GM03348 (cell line): ENCODE measurements at places on chromosomes 5 and 9.

DNA sequence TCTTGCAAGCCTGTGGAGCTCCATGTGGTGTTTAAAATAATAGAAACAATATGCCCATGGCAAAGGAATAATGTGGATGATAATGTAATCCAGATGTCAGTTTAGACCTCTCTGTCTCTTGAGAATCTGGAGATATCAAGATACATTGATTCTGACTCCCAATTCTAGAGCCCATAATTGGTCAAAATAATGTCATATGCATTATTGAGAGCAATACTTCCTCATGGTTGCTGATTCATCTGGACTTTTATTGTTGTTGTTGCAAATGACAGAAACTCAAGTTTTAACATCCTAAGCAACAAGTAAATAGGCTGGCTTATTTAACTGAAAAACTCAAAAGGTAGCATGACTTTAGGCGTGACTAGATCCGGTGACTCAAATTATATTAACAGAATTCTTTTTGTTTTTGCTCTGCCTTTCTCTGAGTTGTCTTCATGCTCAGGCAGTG is 152.1 kb downstream of the PCSK1 start:
- peak; percentile 25 for DNase-seq

DNA sequence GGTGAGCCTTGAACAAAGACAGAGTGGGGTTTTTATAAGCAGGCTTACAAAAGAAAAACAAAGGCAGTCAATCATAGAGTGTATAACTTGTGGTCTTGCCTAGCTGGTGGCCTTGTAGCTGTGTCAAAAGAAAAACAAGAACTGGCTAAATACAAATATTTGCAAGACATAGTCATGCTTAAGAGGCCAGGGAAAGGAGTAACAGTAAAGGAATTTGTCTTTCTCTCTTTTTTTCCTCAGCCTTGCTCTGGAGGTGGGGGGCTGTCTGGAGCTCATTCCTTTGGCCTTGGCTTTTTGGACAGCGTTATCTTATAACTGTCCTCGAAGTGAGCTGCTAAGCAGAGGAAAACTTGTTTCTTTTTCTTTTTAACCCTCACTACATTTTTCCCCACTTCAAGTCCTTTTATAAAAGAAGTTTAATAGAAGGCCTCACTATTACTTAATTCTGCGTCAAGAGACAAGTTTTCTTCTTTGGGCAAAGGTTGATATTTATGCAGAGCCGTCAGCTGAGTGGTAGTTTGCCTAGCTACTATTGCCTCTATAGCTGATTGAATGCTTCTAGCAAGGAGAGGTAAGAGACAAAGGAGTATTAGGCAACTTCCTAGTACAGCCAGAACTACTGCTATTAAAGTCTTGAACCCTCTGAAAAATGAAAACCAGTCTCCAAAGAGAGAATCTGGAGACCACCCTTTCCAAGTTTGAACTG is 14.3 kb downstream of the CEL start:
- DNase-seq, result peak; percentile 83

DNA sequence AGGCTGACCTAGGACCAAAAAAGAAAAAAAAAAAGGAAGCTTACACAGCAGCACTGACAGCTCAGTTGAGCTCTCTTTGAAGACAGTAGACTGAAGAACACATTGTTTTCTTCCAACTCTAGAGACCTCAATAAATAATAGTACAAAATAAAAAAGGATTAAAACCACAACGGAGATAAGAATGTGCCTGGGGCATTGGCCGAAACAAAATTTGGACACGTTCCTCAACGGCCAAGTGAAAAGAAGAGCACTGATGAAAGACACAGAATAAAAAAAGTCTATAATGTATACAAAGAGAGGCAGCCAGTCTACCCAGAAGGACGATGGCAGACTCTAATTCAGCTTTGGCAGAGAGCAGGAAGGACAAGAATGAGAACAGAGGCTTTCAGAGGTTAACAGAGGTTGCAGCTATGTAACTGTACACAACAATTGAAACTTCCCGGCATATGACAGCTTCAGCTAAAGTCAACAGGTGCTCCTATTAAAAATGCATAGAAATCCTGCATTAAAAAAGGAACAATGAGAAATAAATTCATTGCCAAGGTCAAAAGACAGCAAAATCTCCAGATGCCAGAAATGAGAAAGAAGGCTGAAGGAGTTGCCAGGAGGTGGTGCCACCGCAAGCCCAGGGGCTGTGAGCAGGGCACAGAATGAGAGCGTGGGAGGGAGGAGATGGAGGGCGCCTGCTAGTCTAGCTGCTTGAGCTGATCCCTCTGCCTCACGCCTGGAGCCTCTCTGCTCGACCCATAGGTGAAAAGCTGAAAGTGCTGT is 113.9 kb downstream of the DCP2 start:
- no peak for DNase-seq

DNA sequence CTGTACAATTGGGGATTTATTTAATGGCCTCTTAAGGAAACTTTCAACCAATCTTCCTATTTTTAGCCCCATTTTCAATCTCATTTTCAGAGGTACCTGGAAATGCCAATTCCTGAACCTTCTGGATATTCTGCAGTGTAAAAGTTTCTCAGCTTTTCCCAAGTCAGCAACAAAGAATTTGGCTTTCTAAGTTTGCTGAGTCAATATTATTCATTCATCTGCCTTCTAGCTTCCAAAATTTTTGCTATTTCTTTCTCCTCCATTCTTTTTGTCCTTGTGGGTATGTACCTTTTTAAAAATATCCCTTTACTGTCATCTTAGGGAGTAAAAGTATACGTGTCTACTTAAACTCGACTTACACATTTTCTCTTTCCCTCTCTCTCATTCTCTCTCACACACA is 25.7 kb downstream of the CETN3 start:
- DNase-seq, result no peak

- DNase-seq, result no peak
These were observed 523.3 kb downstream of the LRRC70 start for GRCh38 chr5:63101870-63102269.

- DNase-seq, result no peak
These were observed 73.2 kb upstream of the PIP5K1B start for GRCh38 chr9:68631811-68632210.

DNA sequence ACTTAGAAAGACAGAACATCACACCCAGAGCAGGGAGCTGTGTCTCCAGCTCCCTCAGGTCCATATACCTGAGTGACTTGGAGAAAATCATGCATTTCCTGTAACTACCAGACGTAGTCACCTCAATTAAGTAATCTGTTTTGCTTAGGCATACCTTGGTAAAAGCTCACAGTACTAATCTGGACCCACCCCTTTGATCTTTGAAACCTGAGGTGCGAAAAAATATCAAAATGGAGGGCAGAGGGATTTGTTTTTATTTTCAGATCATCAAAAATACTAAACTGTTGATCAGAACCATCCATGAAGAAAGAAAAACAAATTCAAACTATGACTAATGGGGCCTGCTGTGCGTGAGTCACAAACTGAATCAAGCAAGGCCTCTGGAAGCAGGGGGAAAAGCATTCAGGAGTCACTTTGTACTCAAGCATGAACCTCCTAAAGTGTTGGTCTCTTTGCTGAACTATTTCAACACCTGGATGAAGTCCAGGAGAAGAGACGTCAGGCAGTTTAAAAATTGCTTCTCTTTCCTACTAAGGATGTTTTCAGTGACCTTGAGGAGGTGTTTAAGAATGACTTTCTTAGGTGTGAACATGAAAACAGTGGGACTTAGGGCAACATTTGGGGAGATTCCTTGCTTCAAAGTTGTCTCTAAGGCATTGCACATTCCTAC is 76.3 kb downstream of the MUSK start:
- DNase-seq, result peak; percentile 74

DNA sequence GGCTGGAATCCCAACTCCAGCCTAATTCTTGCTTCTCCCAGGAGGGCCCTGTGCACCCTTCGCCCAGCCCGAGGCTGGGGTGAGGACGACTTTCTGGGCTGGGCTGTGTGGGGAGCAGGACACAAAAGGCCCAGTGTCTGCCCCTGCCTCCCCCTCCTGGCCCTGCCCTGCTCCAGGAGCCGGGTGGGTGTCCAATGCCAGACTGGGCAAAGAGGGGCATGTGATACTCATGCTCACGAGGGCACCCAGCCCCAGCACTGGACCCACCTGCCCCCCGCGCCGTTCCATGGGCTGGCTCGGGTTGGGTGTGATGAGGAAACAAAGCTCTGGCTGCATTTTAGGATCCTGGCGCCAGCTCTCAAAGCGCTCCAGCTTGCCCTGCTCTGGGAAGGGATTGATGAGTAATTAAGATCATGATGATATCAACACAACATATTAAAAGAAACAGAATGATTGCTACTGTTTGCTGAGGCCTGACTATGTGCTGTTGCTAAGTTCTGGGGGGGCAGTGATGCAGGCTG is 30.7 kb downstream of the LHX2 start:
- DNase-seq, result no peak
